ENCODE measurements at places on chromosomes 4 and X.

- DNase-seq, result no peak
Observed at GRCh38 chrX:8377041-8377440, 87.6 kb upstream of the VCX3B start.

DNA sequence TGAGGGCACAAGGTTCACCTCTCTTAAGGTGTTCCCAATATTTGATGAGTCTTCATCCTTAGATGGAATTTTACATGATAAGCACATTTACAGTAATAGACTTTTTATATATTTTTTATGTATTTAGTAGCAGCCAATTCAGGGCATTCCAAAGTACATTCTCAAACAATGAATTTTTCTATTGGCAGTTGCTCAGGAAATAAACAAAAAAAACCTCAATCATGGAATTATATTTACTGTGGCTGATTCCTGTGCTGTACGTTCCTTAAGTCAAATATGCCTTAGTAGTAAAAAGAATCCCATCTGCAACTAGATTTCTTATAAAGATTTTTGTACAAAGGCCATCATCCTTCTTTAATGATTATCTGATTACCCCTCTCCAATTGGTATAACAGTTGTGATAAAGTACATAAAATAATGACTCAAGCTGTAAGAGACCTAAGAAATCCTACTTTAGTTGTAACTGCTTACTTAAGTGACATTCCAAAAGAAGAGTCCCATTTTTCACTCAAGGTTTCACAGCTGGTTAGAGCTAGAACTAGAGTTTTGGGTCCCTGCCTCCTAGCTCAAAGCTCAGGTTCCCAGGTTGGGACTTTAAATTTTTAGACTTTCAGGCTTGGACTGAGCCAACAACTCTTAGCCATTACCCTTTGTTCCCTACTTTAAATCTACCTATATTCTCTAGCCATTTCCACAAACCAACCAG is 152.7 kb downstream of the FHIP1A start:
- no peak for DNase-seq

GRCh38 chrX:152913910-152914309 is 16.0 kb downstream of the ZNF185 start:
- DNase-seq, result peak; percentile 33

- DNase-seq, result no peak
Observed at GRCh38 chr4:10237131-10237530, 120.5 kb upstream of the WDR1 start.

DNA sequence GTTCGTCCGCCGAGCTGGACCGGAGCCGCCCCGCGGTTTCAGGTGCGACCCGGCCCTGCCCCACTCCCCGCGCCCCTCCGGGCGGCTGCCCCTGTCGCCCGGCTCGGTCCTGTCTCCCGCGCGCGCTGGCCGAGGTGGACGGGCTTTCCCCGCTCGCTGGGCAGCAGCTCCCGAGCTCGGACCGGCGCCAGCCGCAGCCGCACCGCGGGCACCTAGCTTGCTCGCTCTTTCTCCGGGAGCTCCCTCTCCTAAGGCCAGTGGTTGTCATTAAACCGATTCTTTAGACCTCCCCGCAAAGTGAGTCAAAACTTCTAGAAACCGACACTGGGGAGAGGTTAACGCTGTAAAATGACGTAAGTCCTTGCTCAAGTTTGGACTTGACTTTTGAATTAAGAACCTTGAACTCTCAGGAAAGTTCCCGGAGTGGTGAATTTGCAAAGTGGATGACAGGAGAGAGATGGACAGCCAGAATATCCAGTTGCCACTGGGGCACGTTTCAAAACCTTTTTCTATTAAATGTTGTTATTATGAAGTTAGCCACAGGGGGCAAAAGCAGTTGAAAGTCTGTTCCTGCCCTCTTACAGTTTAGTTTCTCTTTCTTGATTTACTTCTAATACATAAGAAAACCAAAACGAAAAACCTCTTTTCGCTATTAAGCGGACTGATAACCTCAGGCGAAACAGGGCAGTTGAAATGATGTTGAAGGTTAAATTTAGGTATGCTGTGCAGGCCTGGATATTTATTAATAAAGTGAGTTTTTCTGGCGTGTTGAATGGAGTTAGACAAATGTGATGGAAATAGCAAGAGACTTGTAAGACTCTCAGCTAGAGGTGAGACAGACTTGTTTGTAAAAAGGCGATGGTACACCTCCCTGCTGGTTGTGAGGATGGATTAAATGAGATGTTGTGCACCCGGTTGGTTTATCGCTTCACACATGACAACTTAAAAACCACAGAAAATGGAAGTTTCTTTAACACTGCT is 847 bp downstream of the PI4K2B start:
- peak; percentile 2 for DNase-seq

DNA sequence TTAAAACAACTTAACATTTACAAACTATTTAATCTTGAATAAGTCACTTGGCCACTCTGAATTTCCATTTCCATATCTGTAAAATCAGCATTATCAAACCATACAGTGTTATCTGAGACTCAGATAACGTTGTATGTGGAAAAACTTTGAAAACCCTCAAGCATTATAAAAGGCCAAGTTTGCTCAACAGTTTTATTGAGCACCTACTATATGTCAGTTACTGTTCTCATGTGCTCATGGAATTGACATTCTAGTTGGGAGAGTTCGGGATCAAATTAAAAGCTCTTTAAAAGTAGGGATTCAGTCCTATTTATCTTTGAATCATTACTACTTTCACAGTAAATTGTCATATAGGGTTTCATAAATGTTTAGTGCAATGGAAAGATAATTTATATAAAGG is 97.9 kb downstream of the FRMPD4 start:
- no peak for DNase-seq

- peak; percentile 29 for DNase-seq
Observed at GRCh38 chrX:110745288-110745687, 50.3 kb downstream of the CHRDL1 start.

GRCh38 chr4:81881855-81882621 is 410.3 kb upstream of the RASGEF1B start:
- DNase-seq, result no peak

DNA sequence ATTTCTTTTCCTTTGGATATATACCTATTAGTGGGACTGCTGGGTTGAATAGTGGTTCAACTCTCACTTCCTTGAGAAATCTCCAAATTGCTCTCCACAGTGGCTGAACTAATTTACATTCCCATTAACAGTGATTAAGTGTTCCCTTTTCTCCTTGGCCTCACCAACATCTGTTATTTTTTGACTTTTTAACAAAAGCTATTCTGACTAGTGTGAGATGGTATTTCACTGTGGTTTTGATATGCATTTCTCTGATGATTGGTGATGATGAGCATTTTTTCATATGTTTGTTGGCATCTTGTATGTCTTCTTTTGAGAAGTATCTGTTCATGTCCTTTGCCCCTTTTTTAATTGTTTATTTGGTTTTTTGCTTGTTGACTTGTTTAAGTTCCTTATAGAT is 413.0 kb downstream of the MAPK10 start:
- DNase-seq, result no peak

- DNase-seq, result no peak
Observed at GRCh38 chr4:182538031-182538430, 294.8 kb downstream of the TENM3 start.

DNA sequence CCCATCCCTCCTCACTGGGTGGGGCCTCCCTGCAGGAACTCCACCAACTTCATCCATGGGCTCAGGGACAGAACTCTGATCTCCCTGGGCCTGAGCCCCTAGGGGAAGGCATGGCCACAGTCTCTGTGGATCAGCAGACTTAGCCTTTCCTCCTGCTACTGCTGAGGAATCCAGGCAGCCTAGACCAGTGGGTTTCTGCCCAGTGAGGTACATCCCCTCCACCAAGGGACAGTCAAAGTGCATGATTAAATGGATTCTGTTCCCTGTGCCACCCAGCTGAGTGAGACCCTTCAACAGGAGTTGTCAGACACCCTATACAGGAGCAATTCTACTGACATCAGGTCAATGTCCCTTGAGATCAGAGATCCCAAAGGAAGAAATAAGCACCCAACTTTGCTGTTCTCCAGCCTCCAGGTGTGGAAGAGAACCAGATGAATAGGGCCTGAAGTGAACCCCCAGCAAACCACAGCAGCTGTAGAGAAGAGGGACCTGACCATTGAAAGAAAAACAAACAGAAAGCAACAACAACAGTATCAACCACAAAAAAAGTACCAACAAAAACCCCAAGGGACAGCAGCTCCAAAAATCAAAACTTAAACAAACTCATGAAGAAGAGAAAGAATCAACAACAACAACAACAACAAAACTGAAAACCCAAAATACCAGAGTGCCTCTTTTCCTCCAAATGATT is 84.8 kb downstream of the CHIC1 start:
- no peak for DNase-seq

- no peak for DNase-seq
Observed at GRCh38 chr4:178523038-178523437, 1080.8 kb upstream of the AGA start.

DNA sequence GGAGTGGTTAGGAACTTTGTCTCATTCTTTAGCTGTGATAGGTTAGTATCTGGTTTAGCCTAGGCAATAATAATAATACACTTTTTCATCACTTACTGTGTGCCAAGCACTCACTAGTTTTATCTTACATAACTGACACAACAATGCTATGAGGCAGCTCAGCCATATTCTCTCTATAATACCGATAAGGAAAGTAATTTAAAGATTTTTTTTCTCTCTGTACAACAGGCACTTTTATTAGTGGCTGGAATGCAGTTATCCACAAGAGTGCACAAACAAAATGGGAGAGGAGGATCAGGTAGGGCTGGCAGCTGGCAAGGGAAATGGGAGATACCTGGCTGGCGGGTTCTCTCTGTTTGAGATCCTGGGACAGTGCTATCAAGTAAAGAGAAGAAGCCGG is 7.6 kb downstream of the RELL1 start:
- no peak for DNase-seq

DNA sequence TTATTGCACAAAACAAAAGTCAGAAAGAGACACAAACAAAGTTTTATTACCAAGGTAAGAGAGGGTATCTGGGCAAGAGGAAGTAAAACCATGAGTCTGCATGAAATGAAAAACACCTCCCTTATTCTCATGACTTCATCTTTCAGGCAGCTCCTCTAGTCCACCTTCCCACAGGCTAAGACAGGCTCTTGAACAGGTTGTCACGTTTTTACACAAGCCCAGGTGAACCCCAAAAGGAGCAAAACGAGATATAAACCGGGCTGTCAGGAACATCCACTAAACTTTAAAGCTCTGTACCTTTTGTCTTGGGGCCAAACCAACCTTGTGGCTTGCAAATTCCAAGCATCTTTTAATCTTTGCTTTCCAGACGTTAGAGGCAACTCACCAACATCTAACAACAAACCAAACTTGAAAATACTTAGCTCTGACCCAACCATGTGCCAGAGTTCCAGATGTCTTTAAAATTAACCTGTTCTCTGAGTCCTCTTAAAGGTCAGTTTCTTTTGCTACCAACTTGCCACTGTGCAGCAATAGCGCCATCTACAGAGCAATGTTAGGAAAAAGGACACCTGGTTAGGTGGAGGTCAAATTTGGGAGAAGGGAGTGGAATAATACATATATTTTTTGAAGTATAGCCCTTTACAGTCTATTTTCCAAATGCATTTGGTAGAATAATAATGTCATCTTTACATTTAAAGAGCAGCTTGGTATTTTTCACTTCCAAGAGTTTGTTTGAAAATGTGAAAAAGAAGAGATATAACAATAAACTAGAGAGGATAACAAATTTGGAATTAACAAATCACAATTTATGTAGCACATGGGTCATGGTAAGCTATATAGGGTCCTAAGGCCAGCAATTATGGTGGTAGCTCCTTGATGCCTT is 73.1 kb downstream of the QRFPR start:
- no peak for DNase-seq

GRCh38 chrX:137171626-137172025 is 137.8 kb upstream of the GPR101 start:
- no peak for DNase-seq

GRCh38 chrX:131366407-131366806 is 77.3 kb upstream of the IGSF1 start:
- DNase-seq, result no peak

- no peak for DNase-seq
Observed at GRCh38 chr4:148238086-148238485, 204.1 kb downstream of the NR3C2 start.

DNA sequence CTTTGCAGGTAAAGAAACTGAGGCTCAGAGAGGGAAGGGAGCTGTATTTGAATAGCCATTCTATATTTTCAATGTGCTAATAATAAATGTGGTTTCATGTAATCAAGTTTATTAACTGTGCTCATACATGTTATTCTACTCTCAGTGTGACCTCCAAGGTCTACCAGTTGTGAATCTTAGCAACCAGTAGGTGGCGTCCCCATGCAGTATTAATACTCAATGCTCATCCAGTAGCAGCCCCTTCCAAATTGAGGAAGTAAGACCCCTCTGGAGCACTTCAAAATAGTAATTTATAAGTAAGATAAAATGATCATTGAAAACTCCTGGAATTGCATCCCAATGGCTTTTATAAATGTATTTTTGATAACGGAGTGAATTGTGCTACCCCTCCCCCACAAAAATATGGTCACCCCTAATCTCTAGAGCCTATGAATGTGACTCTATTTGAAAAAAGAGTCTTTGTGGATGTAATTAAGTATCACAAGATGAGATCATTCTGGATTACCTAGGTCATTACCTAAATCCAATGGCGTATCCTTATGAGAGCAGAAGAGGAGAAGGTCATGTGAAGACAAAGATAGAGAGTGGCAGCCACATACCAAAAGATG is 20.4 kb upstream of the SEPSECS start:
- peak; percentile 0 for DNase-seq

DNA sequence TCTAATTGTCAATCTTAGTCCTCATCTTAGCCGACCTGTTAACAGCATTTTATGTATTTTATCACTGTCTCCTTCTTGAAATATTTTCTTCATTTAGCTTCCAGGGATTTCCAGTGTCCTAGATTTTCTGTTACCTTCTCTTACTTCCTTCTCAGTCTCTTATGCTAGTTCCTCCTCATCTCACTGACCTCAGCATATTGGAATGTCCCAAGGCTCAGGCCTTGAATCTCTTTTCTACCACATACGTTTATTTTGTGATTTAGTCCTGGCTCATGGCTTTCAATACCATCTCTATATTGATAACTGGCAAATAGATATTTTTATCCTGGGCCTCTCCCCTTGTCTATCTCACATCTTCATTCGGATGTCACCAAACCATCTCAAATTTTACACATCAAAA is 61.1 kb downstream of the IQCM start:
- DNase-seq, result no peak

- no peak for DNase-seq
Observed at GRCh38 chr4:183347146-183347545, 24.9 kb upstream of the CLDN24 start.

DNA sequence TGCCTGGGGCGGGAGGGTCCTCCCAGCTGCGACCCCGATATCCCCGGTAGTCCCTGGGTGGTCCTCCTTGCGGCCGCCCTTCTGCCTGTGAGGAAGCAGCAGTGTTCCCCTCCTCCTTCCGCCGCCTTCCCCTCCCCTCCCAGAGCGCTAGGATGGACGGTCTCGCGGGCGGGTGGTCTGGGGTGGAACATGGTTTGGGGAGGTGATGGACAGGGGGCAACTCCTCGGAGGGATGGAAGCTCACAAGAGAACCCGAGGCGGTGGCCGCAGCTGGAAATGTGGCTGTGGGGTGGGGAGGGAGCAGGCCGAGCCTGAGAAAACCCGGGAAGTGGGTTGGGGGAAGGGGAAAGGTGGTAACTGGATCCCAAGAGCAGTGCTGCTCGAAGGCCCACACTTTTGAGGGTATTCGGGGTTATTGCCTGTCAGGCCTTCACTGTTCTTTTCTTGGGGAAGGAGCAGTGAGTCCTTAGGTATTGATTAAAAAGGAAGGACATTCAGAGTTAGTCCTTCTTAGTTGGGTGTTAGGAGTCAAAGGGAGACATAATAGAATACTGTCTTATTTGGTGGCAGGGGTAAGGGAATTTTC is 581 bp downstream of the UBE2K start:
- no peak for DNase-seq

- DNase-seq, result no peak
Observed at GRCh38 chr4:8283631-8284121, 14.1 kb downstream of the HTRA3 start.

GRCh38 chrX:104195489-104196084 is 29.3 kb downstream of the FAM199X start:
- no peak for DNase-seq
